ENCODE measurements at places on chromosomes 3 and 15. TPM values are rescaled to one million over a fixed set of nuclear protein-coding genes. Genes with fewer than 3 reads are reported as not detected.

The SLC24A5 gene
- total RNA-seq: not detected

The SERPINI2 gene
- not detected for total RNA-seq

The CPA3 gene
- total RNA-seq: 2.3 TPM

The ITGB5 gene
- total RNA-seq: 190 TPM

The SH2D7 gene
- not detected for total RNA-seq

The HYAL1 gene
- 9.8 TPM for total RNA-seq

The C2CD4A gene
- not detected for total RNA-seq

The MAPK6 gene
- 35.1 TPM for total RNA-seq

The LEO1 gene
- 26.2 TPM for total RNA-seq

The SLC2A2 gene
- total RNA-seq: not detected

The HRG gene
- not detected for total RNA-seq

The STRIT1 gene
- total RNA-seq: not detected

The CCR3 gene
- total RNA-seq: not detected

The SENP5 gene
- 21.1 TPM for total RNA-seq

The IMPG2 gene
- total RNA-seq: 0.07 TPM

The MKRN3 gene
- not detected for total RNA-seq

The SPRED1 gene
- 7.4 TPM for total RNA-seq

The AMT gene
- 0.15 TPM for total RNA-seq

The SAMMSON gene
- total RNA-seq: not detected

The ATP10A gene
- not detected for total RNA-seq

The FAM174B gene
- 6.3 TPM for total RNA-seq

The GXYLT2 gene
- total RNA-seq: 0.64 TPM

The RTP1 gene
- total RNA-seq: not detected

The REC114 gene
- not detected for total RNA-seq

The TRIM42 gene
- total RNA-seq: not detected

The OR5K2 gene
- total RNA-seq: not detected

The ROPN1 gene
- not detected for total RNA-seq

The IL5RA gene
- not detected for total RNA-seq

The CADPS gene
- total RNA-seq: not detected

The SHC4 gene
- 0.30 TPM for total RNA-seq

The P3H2 gene
- 19.0 TPM for total RNA-seq

The KIF23 gene
- 49.0 TPM for total RNA-seq

The RASA2 gene
- total RNA-seq: 8.3 TPM

The PTH1R gene
- not detected for total RNA-seq

The DOCK3 gene
- 0.15 TPM for total RNA-seq

The HIGD2B gene
- total RNA-seq: not detected

The NDUFB5 gene
- total RNA-seq: 114 TPM

The GOLGA8S gene
- total RNA-seq: 0.07 TPM

The MYO1E gene
- 212 TPM for total RNA-seq

The NEO1 gene
- 0.49 TPM for total RNA-seq

The XIRP1 gene
- total RNA-seq: not detected

The SELENOT gene
- total RNA-seq: 170 TPM

The GOLGA6L10 gene
- total RNA-seq: 0.05 TPM

The ISL2 gene
- total RNA-seq: 0.27 TPM
